ENCODE measurements at places on chromosomes 2 and 18.

DNA sequence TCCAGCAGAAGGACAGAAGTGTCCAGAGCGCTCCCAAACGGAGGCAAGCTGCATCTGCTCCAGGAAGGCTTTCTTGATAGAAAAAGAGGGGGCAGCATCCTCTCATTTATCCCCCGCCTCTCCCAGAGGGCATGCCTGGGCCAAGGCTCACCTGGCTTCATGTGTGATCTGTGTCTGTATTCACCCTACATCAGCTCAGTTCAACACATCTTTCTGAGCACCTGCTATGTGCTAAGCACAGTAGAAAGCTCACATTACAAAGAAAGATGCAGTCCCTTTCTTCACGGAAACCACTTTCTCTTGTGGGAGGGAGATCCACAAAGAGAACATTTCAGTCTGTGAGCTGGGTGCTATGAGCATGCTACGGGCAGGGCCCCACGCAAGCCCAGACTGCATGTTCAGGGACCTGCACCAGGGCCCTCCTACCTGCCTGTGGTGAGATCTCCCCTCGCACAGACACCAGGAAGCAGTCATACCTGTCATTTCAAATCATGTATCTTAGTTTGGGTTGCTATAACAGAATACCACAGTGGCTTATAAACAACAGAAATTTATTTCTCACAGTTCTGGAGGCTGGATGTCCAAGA is 90.7 kb downstream of the PDCL3 start:
- no peak for DNase-seq

GRCh38 chr2:218020281-218020680 is 17.5 kb upstream of the TNS1 start:
- DNase-seq = no peak

- no peak for DNase-seq
These were observed 57.3 kb downstream of the NEDD4L start for GRCh38 chr18:58101291-58101794.

DNA sequence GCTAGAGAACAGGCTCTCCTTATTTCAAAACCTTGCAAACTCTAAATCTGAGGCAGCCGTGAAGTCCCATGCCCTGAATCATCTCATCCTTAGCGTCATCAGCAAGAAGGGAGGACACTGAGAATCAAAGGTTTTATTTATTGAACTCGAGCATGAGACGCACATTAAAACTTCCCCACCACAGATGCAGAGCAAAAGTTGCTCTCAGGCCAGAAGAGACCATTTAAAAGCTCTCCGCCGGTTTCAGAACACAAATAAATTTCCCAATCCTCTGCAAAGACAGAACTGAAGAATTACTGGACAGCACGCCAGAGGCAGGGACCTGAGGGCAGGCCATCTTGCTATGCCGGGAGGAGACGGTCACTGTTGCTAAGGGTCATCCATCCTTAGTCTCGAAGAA is 1.3 kb downstream of the AMMECR1L start:
- no peak for DNase-seq

GRCh38 chr2:40516604-40517003 is 64.7 kb upstream of the SLC8A1 start:
- no peak for DNase-seq

GRCh38 chr2:27211241-27211942 is 449 bp upstream of the ATRAID start:
- DNase-seq = no peak

DNA sequence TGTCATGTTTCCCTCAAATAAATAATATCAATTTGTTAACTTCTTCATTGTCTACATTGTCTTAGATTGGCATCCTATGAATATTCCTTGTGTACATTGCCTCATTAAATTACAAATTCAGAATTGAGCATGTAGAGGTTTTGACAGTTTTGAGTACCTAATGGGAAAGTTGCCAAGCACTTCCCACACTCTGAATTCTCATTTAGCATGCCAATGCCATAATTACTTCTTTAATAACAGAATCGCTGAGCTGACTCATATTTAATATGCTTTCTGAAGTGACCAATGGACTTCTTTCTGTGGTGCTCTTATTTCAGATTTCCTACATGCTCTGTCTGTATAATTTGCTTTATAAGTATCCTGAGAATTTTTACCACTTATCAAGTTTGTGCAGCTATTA is 114.4 kb upstream of the NOL4 start:
- DNase-seq = no peak

GRCh38 chr2:228841475-228841874 is 429.6 kb downstream of the PID1 start:
- DNase-seq = no peak

- peak; percentile 3 for DNase-seq
These were observed 29.4 kb downstream of the PDCL3 start for GRCh38 chr2:100592226-100592625.

DNA sequence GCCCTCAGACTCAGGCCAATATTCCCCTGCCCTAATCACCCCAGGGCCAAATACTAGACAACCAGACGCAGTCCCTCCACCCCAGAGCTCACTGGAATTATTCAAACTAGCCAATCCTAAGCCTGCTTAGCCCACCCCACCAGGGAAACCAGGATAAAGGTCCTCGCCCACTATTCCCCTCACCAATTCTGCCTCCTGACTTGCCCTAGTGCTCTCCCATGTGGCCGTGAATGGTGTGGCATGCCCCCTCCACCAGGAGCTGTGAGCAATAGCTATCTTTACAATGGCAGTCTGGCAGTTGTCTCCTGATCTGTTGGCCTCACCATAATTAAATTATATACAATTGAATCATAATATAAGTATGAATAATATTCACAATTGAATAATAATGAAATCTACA is 42.3 kb downstream of the FAM124B start:
- DNase-seq = no peak

DNA sequence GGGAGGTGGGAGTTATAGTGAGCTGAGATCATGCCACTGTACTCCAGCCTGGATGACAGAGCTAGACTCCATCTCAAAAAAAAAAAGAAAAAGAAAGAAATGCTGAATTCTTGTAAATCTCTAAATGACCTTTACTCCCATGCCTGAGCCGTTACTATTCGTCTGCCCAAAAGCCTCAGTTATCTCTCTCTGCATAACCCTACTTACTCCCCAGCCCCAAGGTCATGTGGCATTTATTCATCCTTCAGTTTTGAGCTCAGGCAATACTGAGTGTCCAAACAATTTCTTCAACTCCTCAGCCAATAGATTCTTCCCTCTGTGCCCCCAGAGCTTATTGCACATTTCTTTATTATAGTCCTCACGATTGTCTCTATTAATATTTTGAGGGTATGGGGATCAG is 28.8 kb downstream of the RAB1A start:
- no peak for DNase-seq

GRCh38 chr2:219213486-219214071 is 5.2 kb downstream of the ABCB6 start:
- no peak for DNase-seq

- DNase-seq = no peak
These were observed 144.0 kb downstream of the EML6 start for GRCh38 chr2:54867457-54867856.

DNA sequence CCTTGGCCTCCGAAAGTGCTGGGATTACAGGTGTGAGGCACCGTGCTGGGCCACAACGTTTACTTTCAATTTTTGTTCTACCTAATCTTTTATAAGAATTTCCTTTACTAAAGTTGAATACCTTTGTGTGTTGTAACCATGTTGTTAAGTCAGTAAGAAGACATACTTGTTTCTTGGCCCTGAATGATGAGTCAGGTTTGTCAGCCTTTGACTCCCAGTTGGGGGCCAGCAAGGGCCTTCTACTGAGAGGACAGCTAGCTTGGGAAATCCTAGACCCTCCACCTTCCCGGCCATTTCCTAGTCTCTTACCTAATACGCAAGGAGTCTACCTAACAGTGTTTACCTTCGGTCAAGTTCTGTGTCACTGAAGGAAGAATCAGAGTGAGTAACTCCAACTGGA is 22.7 kb downstream of the MTHFD2 start:
- no peak for DNase-seq

DNA sequence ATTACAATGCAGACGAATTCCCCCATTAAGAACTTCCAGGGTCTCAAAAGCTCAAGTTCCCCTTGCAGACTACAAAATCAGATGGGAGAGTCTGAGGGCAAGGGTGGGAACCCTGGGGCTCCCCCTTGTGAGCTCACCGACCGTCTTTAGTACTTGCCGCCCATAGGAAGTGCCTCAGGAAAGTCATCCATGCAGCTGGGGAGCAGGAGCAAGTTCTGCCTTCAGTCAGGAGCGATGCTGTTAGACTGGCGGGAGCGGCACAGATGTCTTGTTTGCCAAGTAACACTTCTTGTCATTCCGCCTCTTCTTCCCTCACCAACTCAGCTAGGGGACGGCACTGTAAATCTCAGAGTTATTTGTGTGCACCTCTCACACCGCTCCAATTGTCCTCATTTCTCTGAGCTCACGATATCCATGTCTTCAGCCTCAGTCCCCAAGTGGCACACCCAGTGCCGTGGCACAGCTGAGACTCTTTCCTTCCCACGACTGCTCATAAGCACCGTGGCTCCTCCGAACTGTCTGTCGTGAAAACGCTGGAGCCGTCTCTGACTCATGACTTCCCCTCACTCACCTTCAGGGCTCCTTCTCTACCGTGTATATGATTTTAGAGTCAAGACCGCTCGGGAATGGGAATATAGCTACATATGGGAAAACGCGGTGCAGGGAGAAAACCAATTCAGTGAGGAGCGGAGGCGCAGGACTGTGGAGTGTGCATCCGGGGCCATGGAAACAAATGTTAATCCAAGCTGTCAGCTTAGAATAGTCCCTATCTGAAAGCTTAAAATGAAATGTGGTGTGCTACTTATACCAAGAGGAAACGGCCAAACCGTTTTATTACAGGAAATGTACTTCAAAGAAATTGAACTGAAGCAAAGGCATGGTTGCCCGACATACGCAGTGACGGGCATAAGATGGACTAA is 34.0 kb downstream of the UXS1 start:
- no peak for DNase-seq

- DNase-seq = no peak
These were observed 8.6 kb downstream of the MREG start for GRCh38 chr2:216004697-216005283.

GRCh38 chr2:111017909-111018308 is 102.8 kb upstream of the BCL2L11 start:
- no peak for DNase-seq

Data from GF-D8 (cell line).